ENCODE measurements at places on chromosomes 2 and 18. TPM values are rescaled to one million over a fixed set of nuclear protein-coding genes. Genes with fewer than 3 reads are reported as not detected.

Gene GPR148
- total RNA-seq = not detected

Gene TUBB8B
- total RNA-seq = not detected

Gene BOLL
- total RNA-seq = not detected

Gene DTNA
- total RNA-seq = 69.2 TPM

Gene ANKRD30B
- 2.2 TPM for total RNA-seq

Gene SKOR2
- not detected for total RNA-seq

Gene B3GNT7
- 1.3 TPM for total RNA-seq

All from parietal lobe (tissue), 2 donors.